ENCODE measurements at places on chromosomes 4 and X.

DNA sequence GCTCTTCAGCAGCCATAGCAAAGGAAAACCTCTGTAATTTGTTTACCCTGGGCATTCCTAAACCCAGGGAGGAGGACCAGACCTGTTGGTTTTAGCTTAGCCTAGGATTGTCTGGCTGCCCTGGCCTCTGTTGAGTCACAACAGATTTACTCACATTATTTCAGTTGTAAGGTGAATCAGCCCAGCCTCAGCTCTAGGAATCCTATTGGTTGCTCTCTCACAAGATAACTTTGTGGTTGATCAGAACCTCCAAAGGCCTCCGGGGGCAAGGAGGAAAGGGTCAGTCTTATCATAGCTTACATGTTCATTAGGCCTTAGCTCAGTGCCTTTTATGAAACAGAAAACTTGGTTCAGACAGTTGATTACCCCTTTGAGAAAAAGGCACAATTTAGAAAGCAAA lies 41.0 kb downstream of the PDK3 start:
- DNase-seq, result no peak

DNA sequence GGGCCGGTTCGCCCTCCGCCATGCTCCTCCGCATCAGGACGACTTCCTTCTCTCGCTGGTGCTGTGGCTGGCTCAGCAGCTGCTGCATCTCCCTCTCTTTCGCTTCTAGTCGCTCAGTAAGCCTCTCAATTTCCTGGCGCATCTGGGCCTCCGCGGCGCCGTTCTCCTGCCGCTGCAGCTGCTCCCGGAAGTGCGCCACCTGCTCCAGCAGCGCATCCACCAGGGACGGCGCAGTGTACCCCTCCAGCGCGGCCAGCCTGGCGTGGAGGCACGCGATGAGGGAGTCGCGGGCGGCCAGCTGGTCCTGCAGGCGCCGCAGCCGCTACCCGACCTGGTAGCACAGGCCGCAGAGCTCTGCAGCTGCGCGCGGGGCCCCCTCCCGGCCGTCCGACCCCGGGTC lies 97.4 kb upstream of the MED14 start:
- no peak for DNase-seq

DNA sequence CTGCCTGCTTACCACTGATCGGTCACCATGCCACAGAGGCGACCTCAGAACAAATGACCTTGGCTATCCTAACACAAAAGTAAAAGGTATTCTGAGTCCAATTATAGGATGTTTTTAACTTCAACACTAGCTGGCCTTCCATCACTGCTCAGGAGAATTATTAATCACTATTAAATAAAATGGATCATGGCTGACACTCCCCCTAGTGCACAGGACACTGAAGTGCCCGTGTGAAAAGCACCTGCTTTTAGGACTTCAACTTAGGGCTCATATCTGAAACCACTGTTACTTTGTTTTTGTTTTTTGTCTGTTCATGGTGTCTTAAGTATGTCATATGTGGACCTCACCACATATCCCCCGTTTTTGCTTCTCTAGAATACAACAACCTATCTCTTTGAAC lies 33.9 kb downstream of the STX18 start:
- DNase-seq, result no peak

- no peak for DNase-seq
Measured at GRCh38 chrX:581720-582298, 48.8 kb upstream of the SHOX start.

- DNase-seq, result no peak
Measured at GRCh38 chrX:28491941-28492340, 95.3 kb upstream of the IL1RAPL1 start.

GRCh38 chrX:83759872-83760271 lies 101.1 kb upstream of the CYLC1 start:
- peak; percentile 0 for DNase-seq

- DNase-seq, result no peak
Measured at GRCh38 chr4:183966371-183966770, 61.3 kb downstream of the STOX2 start.

- DNase-seq, result no peak
Measured at GRCh38 chr4:95551653-95552052, 2.9 kb upstream of the UNC5C start.

DNA sequence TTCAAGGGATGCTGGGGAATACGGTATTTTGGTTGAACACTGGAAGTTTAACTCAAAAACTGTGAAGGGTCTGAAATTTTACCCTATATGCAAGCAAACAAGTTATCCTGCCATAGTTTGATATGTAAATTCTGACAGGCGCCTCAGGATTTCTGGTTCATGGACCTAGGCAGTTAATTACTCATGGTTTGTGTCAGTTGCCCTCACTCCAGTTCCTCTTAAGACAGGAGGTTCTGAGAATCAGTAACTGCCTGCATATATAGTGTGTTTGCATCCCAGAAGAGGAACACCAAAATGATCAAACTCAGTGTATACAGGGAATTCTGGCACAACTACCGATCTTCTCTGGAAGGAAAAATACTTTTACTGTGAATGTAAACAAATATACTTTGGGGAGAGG lies 360.4 kb upstream of the NWD2 start:
- DNase-seq, result no peak

GRCh38 chr4:85861064-85861765 lies 386.3 kb downstream of the ARHGAP24 start:
- DNase-seq, result no peak

DNA sequence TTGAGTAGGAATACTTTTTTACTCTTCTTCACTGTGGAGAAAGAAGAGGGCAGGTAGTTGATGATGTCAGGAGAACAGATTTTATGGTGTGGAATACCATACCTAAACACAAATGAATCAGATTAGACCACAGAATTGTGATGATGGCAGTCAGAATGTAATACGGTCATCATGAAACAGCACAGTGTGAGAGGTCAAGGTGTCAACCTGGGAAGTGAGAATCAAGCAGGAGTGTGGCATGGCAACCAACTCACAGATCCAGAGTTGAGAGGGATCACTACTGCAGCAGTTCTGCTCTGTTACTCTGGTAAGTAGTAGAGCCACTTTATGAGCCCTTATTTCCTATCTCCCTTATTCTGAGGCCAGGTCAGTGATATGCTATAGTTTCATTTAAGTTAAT lies 27.7 kb downstream of the METTL14 start:
- no peak for DNase-seq

DNA sequence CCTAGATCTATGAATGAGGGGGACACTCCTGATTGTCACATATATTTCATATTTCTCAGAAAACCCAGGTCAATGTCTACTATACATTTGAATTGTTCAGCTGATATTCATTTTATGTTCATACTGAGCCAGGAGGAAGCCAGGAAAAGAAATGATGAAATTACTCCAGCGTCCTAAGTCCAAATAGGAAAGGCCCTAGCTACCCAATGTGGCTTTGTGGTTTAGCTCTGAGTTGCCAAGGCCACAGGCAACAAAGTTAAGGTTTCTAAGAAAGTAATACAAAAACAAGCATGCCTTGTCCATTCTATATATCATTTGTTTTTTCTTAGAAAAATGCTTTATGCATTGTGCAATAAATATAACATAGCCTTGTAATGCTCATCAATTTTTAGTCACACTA lies 4.5 kb upstream of the CSN2 start:
- DNase-seq, result no peak

DNA sequence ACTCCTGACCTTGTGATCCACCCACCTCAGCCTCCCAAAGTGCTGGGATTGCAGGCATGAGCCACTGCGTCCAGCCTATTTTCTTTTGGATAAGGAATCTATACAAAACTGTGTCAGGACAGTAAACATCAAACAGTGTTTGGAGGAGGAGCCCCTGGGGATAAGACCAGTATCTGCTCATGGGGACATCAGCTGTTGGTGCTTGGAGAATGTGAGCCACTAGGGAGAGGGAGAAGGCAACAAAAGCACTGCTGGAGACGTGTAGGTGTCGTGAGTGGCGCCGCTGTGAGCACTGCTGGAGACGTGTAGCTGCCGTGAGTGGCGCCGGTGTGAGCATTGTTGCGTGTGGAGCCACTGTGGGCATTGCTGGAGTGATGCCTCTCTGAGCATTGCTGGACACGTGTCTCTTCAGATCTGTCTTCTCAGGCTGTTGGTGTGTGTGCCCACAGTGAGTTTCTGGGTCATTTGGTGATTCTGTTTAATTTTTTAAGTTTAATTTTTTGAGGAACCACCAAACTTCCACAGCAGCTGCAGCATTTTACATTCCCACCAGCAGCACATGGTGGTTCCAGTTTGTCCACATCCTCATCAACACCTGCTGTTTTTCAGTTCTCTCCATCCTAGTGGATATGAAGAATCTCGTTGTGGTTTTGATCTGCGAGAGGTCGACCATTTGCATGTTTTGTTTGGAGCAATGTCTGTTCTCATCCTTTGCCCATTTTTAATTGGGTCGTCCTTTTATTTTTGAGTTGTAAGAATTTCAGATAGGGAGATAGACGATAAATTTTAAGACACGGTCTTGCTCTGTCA lies 19.0 kb downstream of the DGKQ start:
- DNase-seq, result no peak

- DNase-seq, result no peak
Measured at GRCh38 chr4:72994670-72995069, 74.8 kb downstream of the COX18 start.

- DNase-seq, result no peak
Measured at GRCh38 chrX:15505101-15505500, 4.5 kb downstream of the BMX start.

DNA sequence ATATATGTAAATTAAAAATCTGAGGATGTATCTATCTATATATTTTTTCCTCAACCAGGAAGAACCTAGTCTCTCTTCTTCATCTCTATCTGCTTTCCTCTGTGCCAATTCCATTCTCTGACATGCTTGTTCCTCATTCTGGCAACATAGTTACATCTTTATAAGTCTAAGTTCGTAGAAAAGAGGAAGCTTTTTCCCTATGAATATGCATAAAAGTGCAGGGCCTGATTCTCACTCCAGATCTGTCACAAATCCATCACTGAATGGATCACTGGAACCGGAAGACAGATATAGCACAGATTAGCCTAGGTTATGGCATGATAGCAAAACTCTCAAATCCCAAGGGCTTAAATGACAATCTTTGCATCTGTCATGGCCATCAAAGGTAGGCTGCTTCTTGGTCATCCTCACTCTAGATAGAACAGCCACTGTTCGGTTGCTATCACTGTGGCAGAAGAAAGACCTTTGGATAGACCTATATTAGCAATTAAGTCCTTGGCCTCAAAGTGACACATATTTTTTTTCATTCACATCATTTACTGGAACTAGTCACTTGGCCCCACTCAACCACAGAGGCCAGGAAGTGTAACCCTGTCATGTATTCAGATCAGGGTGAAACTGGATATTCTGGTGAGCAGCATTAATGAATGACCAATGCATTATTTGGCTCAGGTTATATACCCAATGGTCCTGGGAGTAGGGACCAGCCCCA lies 22.2 kb downstream of the DTHD1 start:
- no peak for DNase-seq

DNA sequence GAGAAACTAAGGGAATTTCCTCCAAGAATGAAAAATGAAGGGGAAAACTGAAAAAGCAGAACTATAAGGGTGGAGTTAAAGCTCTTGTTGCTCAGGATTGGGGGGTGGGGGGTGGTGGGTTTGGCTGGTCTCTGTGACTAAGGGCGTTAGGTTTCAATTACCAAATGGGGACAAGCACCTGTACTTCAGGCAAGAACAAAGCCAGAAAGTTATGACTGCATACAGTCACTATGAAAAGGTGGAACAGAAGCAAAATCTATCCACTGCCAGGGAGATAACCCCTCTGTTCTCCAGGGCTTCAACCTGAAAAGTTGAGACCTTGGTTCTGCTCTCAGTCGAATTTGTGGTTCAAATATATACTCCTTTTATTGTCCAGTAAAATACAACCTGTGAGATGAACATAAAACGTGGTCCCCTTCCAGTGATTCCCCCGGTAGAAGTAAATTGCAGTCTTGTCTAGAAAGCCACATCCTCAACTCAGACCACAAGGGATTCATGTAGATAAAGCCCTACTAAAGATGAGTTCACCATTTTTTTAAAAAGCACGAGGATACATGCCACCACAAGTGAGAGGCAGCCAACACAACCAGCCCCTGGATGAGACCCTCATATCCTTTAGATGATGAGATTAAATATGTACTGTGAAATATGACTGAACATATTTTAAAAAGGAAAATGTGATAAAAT lies 257.1 kb upstream of the RPS6KA3 start:
- DNase-seq, result no peak

DNA sequence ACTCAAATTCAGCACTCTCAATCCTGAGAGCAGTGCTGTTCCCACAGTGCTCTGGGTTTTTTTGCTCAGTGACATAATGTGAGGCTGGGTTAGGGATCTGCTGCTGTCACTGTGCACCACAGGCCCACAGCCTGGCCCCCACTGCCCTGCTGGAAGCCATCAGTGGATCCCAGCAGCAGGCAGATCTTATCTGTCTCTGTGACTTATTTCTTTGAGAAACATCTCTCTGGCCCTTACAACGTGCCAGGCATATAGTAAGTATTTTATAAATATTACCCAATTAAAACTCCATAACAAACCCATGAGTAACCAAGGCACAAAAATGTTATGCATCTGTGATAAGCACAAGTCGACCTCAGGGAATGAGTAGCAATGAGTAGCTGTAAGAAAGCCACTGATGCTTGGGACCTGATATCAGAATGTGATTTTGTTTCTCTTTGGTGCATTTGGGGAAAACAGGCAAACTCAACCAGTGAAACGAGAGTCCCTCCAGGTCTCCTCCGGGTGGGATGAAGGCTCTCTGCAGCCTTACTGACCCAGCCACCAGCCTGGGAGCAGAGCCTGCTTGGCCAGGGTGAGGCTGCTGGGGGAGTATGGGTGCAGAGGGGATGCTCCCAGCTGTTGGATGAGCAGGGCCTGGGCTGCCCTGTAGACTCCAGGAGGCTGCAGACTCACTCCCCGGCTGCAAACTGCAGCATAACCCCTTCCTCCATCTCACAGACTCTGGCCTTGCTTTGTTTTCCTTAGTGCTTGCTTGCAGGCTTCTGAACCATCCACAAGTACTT lies 172.7 kb upstream of the LNX1 start:
- no peak for DNase-seq

- no peak for DNase-seq
Measured at GRCh38 chr4:79678472-79679202, 270.6 kb upstream of the GK2 start.

- no peak for DNase-seq
Measured at GRCh38 chrX:72125331-72126047, 6.2 kb downstream of the RTL5 start.

Data from NCI-H1694 (cell line).